NCI-H2171 (cell line): ENCODE measurements at places on chromosomes 7 and 10.
A peak's percentile ranks its signal among the peaks of the same experiment; 100 is the strongest.

DNA sequence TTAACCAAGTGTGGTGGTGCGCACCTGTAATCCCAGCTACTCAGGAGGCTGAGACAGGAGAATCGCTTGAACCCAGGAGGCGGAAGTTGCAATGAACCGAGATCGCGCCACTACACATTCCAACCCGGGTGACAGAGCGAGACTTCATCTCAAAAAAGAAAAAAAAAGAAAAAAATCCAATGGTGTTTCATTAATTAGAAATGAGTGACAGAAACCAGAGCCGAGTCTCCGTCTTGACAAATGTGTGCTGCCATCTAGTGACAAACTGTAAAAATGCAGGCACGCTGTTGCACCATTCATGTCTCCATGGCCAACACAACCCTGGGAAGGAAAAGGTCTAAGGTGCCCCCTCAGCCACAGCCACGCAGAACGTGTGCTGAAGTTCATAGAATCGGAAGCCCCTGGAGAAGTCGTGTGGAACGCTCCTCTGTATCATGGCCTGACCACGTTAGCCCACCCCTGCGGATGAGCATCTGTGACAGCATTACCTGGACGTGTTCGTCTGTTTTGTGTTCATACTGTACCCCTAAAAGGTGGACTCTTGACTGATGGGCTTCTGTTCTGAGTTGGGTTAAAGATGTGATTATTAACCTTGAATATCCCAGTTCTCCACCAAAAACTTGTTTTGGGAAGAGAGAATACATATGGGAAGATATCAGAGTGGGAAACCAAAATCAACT is 94.9 kb downstream of the LYZL2 start:
- DNase-seq: peak; percentile 17

GRCh38 chr7:19620470-19620869 is 88.4 kb downstream of the POLR1F start:
- DNase-seq: no peak

DNA sequence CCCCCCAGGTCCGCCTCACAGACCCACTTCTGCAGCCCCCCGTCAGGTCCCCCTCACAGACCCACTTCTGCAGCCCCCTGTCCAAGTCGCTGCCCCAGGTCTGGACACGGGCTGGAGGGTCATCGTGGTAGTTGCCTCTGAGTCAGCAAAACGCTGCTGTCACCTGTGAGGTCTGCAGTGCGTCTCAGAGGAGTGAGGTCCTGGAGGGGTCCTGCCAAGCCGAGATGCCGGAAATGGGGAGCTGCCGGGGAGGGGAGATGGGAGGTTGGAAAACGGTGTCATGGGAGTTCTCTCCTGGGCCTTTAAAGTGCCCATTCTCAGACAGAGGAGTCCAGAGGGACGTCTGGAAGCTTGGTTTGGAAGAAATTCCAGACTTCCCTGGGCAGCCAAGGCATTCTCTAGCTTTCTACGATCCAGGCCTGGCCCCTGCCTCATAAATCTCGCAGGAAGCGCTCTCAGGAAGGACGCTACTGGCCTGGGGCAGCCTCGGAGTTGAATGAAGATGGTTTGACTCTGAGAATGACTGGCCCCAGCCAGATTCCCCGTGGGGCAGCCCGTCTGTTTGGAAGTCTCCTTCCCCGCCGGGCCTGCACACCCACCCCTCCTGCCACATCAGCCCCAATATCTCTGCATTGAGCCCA is 38.7 kb downstream of the CALML3 start:
- no peak for DNase-seq

- DNase-seq: no peak
Observed at GRCh38 chr7:44549457-44549856, 8.3 kb upstream of the NPC1L1 start.

DNA sequence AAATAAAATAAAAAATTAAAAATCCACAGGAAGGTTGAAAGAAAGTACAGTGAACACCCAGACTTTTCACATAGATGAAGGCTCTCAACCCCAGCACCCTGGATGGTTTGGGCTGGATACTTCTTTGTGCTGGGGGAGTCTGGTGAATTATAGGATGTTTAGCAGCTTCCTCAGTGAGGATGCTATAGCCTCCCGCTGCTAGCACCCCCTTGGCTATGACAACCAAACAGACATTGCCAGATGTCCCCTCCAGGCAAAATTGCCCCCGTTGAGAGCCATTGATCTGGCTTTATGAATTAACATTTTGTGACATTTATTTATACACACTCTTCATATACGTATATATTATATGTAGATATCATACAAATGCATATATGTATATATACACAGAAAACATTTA is 21.6 kb downstream of the SMKR1 start:
- DNase-seq: no peak

GRCh38 chr10:72104472-72105097 is 16.2 kb upstream of the SPOCK2 start:
- DNase-seq: no peak

GRCh38 chr7:127154101-127154500 is 98.6 kb downstream of the GRM8 start:
- no peak for DNase-seq

GRCh38 chr7:99386584-99387238 is 12.2 kb downstream of the ARPC1B start:
- no peak for DNase-seq

GRCh38 chr7:105462765-105463420 is 59.2 kb downstream of the PUS7 start:
- no peak for DNase-seq

GRCh38 chr7:21898265-21898930 is 47.3 kb downstream of the CDCA7L start:
- no peak for DNase-seq

GRCh38 chr10:113399065-113399464 is 153.8 kb upstream of the HABP2 start:
- DNase-seq: no peak

- DNase-seq: no peak
Observed at GRCh38 chr7:111525100-111525499, 37.2 kb downstream of the IMMP2L start.

- no peak for DNase-seq
Observed at GRCh38 chr7:91327346-91327745, 63.1 kb downstream of the FZD1 start.

GRCh38 chr10:100282907-100283306 is 3.6 kb downstream of the BLOC1S2 start:
- DNase-seq: no peak

- DNase-seq: no peak
Observed at GRCh38 chr10:88499569-88500470, 83.3 kb downstream of the RNLS start.

GRCh38 chr7:90621125-90621746 is 25.1 kb downstream of the CDK14 start:
- no peak for DNase-seq

- DNase-seq: no peak
Observed at GRCh38 chr10:53387562-53387961, 615.0 kb upstream of the MBL2 start.

GRCh38 chr10:79024296-79024695 is 44.5 kb upstream of the ZMIZ1 start:
- no peak for DNase-seq

DNA sequence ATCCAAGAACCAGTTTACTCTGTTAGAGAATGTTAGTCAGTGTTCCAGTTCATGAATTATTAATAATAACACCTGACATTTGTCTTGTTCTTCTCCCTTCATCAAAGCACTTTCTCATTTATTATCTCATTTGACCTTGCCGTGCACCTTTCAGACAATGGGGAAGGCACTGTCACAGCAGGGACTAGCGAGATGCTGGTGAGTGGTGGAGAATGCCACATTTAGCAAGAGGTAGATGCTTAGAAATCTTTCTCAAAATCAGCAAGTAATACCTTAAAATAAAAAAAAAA is 34.2 kb upstream of the XRCC2 start:
- no peak for DNase-seq

DNA sequence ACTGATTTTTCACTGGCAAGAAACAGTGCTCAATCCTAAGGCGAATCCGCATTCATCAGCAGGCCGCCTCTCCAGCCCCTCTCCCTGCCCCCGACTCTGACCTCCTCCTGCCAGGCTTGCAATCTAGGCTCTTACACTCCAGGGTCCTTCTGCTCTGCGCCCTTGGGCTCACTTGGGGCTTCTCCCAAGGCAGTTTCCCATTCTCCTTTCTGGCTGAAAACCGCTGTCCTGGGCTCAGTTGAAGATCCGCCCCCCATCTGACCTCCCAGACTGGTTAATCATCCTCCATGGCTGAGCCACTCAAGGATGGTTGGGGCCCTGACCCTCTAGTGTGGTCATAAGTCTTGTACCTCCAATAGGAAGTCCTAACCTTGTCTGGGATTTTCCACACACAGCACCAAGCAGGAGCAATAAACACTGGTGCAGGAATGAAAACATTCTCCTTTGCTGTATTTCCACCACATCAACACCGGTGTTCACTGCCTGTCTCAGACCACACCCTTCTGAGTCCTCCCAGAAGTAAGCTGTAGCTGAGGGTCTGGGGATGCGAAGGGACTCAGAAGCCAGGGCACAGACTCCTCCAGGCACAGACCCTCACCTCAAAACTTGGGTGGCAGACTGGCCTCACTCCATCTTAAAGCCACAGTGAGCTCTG is 42.4 kb downstream of the TNS3 start:
- DNase-seq: no peak

DNA sequence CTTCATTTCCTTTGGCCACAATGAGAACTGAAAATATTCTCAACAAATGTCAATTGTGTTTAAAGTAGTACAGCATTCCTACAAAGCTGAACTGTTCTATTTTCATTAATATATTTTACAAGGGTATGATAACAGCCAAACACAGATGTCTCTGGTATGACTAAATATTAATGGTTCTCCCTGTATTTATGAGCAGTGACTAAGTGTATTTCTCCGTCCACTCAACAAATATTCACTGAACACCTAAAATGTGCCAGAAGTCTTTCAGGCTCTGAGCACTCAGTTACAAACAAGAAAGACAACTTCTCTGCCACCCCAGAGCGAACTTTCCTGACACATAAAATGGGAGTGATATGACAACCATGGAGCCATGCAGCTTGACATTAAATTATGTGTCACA is 135.6 kb downstream of the VPS41 start:
- no peak for DNase-seq

- DNase-seq: no peak
Observed at GRCh38 chr10:43187213-43187612, 49.0 kb downstream of the CSGALNACT2 start.

- no peak for DNase-seq
Observed at GRCh38 chr7:29156907-29157452, 10.6 kb upstream of the CPVL start.
